ENCODE measurements at places on chromosomes 3 and 15.

- no peak for DNase-seq
Observed at GRCh38 chr15:92077353-92078085, 224.0 kb downstream of the SLCO3A1 start.

- no peak for DNase-seq
Observed at GRCh38 chr3:189985948-189986347, 134.7 kb downstream of the P3H2 start.

- DNase-seq, result no peak
Observed at GRCh38 chr15:48177383-48177765, 721 bp downstream of the MYEF2 start.

DNA sequence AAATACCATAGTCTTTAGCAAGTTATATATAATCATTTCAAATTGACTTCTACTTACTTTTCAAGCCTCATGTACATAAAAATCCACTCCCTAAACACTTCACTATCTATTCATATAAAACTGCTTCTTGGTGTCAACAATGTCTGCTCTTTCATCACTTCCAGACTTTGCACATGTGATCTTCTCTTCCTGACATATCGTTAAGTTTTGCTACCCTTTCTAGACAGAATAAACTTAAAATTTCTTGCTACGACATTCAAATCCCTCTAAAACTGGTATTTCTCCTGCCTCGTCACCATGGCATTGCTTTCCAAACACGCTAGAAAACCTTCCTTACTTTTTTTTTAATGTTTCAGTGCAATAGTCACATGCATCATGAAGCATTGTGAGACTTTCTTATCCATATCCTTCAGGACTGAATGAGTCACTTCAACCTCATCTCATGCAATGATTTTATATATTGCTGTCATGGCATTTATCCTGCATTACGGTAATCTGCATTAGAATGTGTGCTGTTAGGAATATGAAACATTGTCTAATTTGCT is 122.8 kb downstream of the GMNC start:
- DNase-seq, result no peak

- no peak for DNase-seq
Observed at GRCh38 chr3:42114130-42114725, 23.1 kb downstream of the TRAK1 start.

- DNase-seq, result no peak
Observed at GRCh38 chr3:106440672-106441071, 571.9 kb upstream of the CBLB start.

Data from esophagus squamous epithelium (tissue), 5 donors.